ENCODE measurements at places on chromosomes 5 and 9.

DNA sequence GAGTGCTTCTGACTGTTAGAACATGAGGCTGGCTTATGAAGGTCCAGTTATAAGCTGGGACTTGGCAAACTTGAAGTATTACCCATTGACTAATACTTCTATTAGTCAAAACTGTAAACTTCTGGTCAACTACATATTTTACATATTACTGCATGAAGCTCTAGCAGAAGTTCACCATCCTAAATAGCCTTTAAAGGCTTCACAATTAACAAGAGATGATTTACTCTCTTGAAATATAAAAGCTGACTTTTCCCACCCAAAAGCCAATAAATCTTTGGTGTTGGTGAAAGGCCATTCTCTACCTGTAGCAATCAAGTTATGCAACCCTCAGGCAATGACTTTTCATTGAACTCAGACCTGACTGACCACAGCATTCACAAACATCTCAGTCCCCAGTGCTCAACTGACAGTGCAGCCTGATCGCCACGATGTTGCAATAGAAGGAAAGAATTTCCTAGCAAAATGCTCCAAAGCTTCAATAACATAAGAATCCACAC, 345.6 kb downstream of the EBF1 start:
- no peak for DNase-seq

- DNase-seq: no peak
Measured at GRCh38 chr5:6755519-6755918, 42.3 kb downstream of the TENT4A start.

GRCh38 chr5:65730910-65731309, 8.9 kb downstream of the NLN start:
- no peak for DNase-seq

GRCh38 chr5:115440782-115441451, 103.7 kb downstream of the FEM1C start:
- no peak for DNase-seq

GRCh38 chr5:137960819-137961218, 71.6 kb downstream of the PKD2L2 start:
- no peak for DNase-seq

GRCh38 chr5:151151263-151151660, 6.3 kb downstream of the ANXA6 start:
- DNase-seq: no peak

DNA sequence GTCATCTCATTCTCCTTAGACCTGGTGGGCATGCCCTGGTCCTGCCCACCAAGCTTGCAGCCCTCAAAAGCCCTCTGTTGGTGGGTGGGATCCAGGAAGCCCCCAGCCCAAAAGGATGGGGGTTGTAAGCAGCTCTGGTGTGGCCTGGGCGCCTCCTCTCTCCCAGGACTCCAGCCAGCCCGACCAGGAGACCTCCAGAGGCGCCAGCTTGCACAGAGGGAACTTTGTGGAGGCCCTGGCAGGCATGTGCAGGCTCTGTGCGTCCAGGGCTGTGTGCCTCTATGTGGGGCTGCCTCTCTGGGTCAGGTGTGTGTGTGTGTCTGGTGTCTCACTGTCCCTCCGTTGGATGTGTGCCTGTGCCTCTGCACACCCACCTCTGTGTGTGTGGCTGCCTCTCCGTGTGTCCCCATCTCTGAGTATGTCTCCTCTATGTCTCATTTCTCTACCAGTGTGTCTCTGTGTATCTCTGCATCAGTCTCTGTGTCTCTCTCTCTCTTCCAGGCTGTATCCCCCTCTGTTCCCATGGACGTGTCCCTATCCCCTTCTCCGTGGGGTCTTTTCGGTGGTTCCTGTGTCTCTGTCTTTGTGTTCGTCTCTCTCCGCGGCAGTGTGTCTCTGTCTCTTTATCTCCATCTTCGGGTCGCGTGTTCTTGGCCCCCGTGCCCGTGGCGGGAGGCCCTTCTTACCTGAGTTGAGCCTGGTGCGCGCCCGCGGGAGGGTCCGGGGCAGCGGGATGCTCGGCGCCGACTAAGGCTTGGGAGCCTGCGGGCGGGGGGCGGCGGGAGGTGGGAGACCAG, 501 bp downstream of the ENHO start:
- no peak for DNase-seq

- no peak for DNase-seq
Measured at GRCh38 chr9:76905791-76906646, at the start of gene PRUNE2. Gene PRUNE2 (minus strand): TSS chr9:76906114. CDS start chr9:76905963, 151 bp downstream.

- no peak for DNase-seq
Measured at GRCh38 chr5:141051521-141051866, 320 bp downstream of the PCDHB1 start.

DNA sequence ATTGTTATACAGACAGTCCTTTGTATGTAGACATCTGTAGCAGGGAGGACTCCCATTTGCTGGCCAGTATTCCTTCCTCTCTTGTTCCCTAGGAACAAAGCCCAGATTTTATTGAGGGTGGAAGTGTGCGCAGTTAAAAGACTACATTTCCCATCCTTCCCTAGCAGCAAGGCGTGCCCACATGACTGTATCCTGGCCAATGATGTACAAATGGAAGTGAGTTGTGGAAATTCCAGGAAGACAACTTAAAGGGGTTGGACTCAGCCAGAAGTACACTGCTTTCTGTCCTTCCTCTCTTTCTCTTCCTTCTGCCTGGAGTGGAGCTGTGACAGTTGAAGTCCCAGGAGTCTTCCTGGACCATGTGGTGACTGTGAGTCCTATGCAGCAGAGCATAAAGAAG, 89.0 kb downstream of the HRH2 start:
- DNase-seq: no peak

- DNase-seq: no peak
Measured at GRCh38 chr5:133921979-133922378, 46.4 kb downstream of the C5orf15 start.

DNA sequence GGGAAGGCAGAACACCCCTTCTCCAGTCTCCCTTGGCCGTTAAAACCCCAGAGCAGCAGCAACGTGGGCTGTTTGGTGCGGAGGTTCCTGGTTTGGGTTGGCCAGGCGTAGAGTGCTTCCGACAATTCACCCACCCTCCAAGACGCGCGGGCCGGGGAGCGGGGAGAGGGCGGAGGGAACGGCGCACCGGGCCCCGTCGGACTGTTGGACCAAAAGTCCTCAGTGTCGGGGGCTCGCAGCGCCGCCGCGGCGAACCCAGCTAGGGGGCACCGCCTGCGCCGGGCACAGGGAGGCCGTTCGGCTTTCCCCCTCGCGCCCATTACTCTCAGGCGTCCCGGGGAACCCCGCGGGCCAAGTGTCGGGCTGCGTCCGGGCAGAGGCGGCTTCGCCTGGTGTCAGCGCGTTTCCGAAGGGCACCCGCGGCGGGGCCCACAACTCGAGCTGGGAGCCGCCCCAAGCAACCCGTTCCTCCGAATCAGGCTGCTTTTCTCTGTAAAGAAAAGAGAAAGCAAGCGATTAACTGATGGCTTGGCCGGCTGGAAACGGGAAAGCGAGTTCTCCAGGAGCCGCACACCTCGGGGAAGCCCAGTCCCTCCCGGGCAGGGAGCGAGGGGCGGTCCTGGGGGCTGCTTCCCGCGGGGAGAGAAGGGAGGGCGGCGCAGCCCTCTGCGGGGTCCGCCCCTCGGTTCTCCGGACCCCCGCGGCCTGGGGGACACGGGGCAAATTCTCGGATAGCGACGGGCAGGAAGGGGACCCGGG, 145.5 kb downstream of the ERCC6L2 start:
- DNase-seq: peak; percentile 54

DNA sequence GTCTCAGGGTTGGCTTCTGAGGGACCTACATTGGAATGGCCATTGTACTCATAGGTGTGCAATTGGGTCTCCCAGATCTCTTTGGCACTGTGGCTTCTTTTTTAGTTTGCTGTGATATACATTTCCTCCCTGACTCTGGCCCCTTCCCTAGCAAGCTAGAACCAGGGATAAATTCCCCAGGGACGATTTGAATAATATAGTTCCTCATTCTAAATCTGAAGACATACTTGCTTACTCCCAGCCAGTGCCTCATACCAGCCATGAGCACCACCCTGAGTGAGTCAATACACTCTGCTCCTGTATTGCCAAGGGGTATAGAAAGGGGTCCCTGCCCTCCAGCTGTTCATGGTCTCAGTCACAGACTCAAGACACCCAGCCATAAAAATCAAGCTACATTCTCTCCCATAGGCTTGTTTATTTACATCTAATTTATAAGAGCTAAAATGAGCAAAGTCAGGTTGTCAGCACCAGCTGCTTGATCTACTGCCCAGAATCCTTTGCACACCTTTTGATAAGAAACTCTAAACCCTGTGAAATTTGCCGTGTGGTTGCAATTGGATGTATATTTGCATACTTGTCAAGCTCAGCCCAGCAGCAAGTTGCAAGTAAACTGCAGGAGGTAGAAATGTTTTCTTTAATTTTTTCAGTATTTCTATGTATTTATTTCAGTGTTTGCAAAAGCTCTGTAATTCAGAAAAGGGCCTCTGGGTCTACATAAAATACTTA, 219.9 kb upstream of the IRX1 start:
- no peak for DNase-seq

- DNase-seq: no peak
Measured at GRCh38 chr5:10233505-10233904, 16.2 kb downstream of the ATPSCKMT start.

DNA sequence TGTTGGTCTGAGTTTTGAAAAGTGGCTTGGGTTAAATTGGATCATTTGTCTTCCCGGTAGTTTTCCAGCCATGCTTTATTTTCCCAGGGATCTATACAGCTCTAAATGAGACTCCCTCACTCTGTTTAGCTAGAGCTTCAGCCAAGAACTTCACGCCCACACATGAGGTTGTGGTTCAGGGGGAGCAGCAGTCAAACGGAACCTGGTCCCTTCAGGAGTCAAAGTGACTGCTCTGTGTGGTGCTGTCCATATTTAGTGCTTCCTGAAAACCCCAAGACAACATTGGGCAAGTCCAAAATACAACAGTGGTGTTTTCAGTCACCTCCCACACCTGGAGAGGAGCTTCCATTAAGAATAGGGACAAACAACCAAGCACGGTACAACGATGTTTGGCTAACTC, 90.5 kb downstream of the ANKH start:
- no peak for DNase-seq

DNA sequence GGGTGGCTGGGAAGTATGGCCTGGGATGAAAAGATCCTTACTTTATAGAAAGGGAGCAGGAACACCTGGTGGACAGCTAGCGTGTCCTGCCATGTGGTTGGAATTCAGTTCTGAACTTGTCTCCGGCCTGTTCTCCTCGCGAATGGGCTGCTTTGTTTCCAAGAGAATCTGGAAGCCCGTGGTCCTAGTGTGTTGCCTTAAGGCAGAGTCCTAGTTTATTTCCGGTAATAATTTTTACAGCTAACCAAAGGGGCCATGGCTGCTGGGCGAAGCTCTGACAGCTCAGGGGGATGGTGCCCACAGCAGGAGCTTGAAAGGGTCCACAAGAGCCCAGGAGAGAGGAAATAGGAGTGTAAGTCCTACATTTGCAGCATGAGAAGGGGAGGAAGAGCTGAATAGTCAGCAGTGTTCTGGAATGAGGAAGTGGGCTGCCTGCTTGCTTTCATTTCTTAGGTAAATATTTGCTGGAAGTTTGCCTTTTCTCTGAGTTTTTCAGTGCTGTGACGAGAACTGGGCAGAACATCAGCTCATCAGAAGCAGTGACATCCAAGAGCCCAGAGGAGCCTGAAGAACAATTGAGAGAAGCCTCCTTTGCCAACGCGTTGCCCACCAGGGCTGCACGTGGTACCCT, 13.1 kb upstream of the IGFBPL1 start:
- DNase-seq: peak; percentile 39

DNA sequence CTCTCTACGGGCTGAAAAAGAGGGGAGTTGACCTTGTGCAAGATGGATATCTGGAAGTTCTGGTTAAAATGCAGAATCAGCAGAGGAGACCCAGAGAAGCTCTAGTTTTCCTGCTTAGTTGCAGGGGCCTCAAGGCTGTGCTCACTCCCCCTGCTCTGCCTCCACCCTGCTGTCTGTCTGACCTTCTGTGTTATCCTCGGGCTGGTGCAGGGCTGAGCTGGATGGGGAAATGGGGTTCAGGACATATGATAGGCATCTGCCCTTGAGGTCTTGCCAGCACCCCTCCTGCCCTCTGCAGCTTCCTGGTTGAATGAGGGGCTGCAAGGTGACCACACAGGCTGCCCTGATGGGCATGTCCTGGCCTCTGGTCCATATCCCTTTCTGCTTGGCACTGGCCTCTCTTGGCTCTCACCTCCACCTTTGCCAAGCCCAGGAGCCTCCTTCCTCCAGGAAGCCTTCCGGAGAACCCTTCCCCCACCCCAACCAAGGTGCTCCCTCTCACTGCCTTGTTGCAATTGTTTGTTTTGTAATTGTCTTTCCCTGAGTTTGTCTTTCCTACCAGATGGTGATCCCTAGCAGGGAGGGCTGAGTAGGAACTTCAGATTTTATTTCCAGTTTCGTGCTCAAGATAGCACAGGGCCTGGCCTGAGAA, 1.3 kb downstream of the TMEM268 start:
- no peak for DNase-seq

- DNase-seq: no peak
Measured at GRCh38 chr5:173537228-173537627, 79.2 kb downstream of the BOD1 start.

DNA sequence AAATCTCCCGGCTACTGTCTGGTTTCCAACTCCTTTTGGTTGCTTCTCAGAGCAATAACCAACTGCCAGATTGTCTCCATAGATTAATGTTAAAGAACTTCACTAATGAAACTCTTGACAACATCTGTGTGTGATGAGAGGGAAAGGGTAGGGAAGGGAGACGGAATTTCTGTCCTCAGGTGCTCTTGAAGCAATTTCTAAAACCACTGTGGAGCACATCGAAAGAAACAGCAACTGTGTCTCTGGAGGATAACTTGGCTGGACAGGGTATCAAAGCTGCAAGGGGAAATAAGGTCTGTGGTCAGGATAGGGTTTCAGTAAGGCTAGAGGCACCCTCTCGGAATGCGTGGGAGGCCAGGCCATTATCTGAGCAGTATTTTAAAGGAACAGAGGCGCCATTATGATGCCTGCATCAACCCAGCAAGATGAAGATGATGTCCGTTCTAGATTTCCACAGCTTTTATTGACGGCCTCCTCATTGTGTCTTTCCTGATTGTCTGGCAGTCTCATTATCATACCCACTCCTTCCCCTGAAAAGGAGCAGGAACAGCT, 76.6 kb downstream of the RORB start:
- no peak for DNase-seq

DNA sequence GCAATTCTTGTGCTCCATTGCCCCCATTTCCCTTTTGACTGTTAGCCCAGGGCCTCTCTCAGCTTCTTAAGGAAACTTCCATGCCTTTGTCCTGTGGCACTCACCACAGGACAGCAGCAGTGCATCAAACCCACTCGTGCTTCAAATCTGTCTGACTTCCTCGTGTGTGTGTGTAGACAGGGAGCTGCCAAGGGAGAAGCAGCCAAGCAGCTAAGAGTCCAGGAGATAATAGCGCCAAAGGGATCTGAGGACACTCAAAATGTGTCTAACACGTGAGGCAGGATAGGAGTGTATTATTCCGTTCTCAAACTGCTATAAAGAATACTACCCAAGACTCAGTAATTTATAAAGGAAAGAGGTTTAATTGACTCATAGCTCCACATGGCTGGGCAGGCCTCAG, 44.8 kb downstream of the CDK7 start:
- no peak for DNase-seq

DNA sequence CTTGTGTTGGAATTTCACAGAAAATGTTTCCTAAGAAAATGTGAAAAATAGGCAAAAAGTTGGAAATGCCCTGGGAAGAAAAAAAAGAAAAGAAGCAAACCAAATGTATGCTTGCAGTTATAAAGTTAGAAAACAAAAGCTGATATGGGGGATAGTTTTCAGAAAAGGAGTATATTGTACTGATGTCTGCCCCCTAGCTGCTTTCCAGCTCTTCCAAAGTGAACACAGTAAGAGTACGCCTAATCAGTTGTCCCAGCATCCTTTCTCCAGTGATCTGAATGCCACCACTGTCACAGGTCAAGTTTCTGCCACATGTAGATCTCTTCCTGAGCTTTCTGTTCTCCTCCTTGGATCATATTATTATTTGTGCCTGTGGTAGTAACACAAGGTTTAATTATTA, 5.8 kb downstream of the TYRP1 start:
- no peak for DNase-seq

All from HuH-7.5 (cell line).